CD4-positive, alpha-beta T cell treated with Interleukin-15 for 1 hour (primary cell): ENCODE measurements at places on chromosomes 13 and 19.

DNA sequence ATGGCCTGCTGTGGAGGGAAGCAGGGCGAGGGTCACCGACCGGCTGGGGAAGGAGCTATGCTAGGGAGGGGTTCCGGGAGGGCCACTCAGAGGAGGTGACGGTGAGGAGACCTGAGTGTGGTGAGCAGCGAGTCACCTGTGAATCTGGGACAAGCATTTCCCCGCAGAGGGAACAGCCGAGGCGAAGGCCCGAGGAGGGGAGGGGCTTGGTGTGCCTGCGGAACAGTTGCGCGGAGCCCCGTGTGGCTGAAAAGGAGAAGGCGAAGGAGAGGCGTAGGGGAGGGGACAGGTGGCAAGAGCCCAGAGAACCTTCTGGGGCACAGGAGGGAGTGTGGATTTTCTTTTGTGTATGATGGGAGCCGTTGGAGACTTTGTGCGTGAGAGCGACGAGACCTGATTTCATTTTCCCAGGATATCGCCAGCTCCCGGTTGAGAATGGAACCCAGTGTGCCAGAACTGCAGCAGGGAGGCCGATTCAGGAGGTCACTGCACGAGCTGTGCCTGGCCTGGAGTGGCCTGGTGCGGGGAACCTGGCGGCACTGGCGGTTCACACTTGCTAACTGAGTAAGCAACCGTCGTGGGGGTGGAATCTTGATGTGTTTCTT lies 117.7 kb upstream of the ZNF507 start:
- DNase-seq = no peak

DNA sequence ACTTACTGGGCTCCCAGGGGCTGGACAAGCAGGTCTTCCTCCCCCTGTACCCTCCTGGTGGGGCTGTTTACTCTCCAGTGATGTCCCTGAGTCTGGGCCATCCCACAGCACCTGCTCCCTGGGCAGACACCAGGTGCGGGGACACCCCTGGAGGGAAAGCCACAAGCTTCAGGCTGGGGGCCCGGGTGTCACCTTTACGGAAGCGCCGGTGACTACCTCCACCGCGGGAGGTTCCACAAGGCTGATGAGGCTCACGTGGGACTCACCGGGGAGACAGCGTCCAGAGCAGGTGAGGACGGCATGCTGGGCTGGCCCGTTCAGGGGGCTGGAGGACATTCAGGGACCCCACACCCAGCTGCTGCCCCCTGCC lies 24.9 kb downstream of the NFILZ start:
- DNase-seq = no peak

DNA sequence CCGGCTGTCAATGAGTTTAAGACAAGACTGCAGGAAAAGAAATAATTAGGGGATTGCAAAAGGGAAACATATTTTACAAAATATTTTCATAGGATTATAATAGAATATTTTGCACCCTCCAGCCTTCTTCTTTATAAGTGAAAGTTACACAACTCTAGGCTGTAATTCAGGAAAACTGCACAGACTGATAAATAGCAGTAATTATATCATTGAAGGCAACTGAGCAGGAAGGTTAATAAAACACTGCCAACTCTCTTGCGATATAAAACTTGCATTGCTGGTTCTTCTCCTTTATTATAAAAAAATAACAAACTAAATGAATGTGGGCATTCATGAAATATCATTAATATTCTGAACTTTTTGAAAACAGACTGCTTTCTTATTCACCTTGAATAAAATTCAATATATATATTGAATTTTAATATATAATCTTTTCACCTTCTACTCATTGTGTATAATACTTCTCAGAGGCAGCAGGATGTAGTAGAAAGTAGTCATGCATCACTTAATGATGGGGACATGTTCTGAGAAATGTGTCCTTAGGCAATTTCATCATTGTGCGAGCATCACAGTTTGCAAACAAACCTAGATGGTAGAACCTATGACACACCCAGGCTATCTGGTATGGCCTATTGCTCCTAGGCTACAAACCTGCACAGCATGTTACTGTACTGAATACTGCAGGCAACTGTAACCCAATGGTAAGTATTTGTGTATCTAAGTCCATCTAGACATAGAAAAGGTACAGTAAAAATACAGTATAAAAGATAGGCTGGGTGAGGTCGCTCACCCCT lies 24.9 kb upstream of the STARD13 start:
- no peak for DNase-seq

DNA sequence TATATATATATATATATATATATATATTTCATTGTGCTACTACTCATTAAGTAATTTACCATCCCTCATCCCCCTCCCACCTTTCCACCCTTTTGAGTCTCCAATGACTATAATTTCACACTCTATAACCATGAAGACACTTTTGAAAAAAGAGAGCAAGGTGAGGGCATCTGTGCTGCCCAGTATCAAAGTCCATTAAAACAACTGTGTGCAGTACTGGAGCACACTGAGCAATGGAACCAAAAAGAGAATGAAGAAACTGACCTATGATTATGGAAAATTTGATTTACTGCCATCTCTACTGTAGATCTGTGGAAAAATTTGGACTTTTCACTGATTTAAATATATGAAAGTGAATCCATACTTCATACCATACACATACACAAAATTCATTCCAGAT lies 217.9 kb downstream of the COL4A1 start:
- DNase-seq = no peak

DNA sequence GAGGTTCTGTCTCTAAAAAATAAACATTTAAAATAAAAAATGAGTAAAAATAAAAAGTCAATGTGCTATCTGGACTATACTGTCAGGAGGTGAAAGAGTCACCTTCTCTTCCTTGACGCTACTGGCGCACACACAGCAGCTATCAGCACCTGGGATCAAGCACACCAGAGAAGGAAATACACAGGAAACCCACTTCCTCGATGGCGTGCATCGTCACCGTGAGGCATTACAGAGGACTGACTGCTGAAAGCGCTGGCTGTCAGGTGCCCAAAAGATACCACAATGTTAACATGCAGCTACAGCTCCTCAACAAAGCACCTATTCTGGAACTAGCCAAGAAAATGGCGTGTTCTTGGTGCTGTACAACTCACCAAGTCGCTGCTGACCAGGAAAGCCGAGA lies 6.1 kb downstream of the SLC35E1 start:
- peak; percentile 88 for DNase-seq

- DNase-seq = no peak
These were observed 42.1 kb upstream of the UQCRFS1 start for GRCh38 chr19:29255006-29255405.

GRCh38 chr13:46523972-46524752 lies 28.8 kb upstream of the LRCH1 start:
- no peak for DNase-seq

- no peak for DNase-seq
These were observed 47.0 kb downstream of the SERP2 start for GRCh38 chr13:44420376-44421220.

DNA sequence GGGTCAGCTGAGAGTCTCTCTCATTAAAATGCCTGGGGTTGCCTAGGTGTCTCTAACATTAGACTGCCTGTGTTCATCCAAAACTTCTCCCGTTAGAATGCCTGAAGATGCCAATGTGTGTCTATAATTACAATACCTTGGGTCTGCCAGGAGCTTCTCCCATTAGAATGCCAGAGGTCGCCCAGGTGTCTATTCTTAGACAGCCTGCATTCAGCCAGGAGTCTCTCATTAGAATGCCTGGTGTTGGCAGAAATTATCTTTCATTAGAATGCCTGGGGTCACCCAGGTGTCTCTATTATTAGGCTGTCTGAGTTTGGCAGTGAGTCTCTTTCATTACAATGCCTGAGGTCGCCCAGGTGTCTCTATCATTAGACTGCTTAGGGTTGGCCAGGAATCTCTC lies 1560.2 kb downstream of the UQCRFS1 start:
- no peak for DNase-seq

- no peak for DNase-seq
These were observed 517.5 kb downstream of the KLF5 start for GRCh38 chr13:73576291-73576690.

DNA sequence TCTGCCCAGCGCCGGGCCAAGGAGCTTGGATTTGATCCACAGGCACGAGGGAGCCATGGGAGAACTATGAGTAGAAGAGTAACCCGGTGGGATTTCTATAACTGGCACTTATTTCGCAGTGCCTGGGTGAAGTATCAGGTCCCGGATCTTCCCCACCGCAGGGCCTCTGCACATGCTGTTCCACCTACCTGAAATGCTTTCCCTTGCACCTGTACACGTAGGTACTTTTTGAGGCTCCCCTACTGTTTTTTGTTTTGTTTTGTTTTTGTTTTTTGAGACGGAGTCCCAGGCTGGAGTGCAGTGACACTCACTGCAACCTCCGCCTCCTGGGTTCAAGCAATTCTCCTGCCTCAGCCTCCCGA lies 402 bp upstream of the KANK3 start:
- DNase-seq = no peak

GRCh38 chr13:66425741-66426140 lies 804.4 kb downstream of the PCDH9 start:
- DNase-seq = no peak

- DNase-seq = no peak
These were observed 2.9 kb upstream of the DCLK1 start for GRCh38 chr13:36133950-36134626.

- DNase-seq = peak; percentile 79
These were observed 2.1 kb upstream of the HOOK2 start for GRCh38 chr19:12777217-12778016.

- no peak for DNase-seq
These were observed 13.8 kb downstream of the SLC7A1 start for GRCh38 chr13:29581666-29582065.

DNA sequence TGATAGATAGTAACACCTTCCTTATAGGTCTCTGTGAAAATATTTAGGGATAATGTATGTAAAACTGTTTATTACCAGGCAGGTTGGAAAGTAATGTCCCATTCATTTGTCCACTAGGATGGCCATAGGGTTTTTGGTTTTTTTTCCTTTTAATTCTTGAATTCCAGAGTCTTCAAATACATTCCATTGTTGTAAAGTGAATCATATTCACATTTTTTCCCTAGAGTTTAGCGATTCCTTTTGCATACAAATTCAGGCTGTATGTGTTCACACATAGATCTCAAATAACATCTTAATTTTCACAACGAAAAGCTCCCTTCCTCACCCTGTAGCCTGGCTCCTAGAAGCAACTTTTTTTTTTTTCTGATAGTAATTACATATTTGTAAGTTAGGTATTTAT lies 1.8 kb upstream of the ZNF557 start:
- DNase-seq = no peak

DNA sequence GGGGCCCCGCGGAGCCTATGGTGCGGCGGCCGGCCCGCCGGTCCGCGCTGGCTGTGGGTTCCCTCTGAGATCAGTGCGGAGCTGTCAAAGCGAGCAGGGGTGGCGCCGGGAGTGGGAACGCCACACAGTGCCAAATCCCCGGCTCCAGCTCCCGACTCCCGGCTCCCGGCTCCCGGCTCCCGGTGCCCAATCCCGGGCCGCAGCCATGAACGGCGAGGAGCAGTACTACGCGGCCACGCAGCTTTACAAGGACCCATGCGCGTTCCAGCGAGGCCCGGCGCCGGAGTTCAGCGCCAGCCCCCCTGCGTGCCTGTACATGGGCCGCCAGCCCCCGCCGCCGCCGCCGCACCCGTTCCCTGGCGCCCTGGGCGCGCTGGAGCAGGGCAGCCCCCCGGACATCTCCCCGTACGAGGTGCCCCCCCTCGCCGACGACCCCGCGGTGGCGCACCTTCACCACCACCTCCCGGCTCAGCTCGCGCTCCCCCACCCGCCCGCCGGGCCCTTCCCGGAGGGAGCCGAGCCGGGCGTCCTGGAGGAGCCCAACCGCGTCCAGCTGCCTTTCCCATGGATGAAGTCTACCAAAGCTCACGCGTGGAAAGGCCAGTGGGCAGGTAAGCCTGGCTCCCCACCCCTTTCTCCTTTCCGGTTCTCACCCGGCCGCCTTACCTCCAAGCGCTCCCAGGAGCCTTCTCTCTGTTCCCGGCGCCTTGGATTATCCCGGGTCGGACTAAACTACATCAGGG lies at the start of gene PDX1:
Gene PDX1 (plus strand): TSS at position 67 of the 743 bp plus-strand sequence. CDS start 139 bp downstream, at position 206.
- no peak for DNase-seq

- no peak for DNase-seq
These were observed 5.2 kb upstream of the CDC16 start for GRCh38 chr13:114229506-114229905.

DNA sequence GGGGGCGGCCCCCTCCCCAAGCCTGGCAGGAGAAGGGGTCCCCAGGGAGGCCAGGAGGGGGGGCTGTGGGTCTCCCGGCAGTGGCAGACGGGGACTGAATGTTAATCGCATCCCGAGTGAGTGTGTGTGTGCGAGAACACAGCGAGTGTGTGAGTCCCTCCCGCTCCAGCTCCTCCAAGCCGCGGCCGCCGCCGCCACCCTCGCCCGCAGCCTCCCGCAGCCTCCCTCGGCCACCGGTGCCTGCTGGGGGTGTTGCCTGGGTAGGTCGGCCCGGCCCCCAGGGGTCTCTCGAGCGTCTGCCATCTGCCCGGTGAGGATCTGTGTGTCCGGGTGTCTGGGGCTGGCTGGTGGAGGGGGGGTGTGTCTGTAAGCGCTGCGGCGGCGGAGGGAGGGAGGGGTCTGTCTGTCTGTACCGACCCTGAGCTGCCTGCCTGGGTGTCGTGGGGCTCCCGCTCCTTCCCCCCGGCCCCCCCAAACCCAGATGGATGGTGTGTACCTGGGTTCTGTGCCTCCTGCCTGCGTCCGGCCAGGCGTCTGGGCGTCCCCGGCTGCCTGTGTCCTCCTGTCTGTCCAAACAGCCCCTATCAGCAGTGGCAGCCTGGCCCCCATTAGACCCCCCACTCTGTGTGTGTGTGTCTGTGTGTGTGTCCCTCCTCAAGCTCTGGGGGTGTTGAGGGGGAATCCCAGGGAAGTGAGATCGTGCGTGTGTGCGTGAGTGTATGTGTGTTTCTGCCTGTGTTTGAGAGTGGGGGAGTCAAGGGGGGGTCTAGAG lies at the start of gene GRIN2D:
Gene GRIN2D (plus strand): TSS at position 110 of the 772 bp plus-strand sequence. CDS start 4,725 bp downstream, outside the sequence.
- DNase-seq = no peak

DNA sequence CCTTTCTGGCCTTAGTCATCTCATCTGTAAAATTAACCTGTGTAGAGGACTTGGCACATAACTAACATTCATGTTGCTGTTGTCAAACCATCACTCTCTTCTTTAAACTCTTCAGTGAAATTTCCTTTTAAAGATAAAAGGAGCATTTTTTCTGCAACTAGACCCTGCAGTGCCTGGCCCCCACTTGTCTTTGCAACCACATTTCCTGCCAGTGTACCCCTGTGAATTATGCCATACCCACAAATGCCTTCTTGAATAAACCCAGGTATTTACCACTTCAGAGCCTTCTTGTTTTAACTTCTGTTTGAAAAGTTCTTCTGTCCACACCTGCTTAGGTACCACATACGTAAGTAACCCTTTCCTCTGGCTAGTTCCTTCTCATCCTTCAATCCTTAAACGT lies 118.8 kb downstream of the CDK8 start:
- DNase-seq = no peak

GRCh38 chr19:56670961-56671612 lies 470 bp downstream of the ZNF835 start:
- DNase-seq = no peak

- no peak for DNase-seq
These were observed 17.2 kb downstream of the FGF9 start for GRCh38 chr13:21688056-21688455.
